HCT116 (cell line): ENCODE measurements at places on chromosomes 11 and 22.
A peak's percentile ranks its signal among the peaks of the same experiment; 100 is the strongest.

DNA sequence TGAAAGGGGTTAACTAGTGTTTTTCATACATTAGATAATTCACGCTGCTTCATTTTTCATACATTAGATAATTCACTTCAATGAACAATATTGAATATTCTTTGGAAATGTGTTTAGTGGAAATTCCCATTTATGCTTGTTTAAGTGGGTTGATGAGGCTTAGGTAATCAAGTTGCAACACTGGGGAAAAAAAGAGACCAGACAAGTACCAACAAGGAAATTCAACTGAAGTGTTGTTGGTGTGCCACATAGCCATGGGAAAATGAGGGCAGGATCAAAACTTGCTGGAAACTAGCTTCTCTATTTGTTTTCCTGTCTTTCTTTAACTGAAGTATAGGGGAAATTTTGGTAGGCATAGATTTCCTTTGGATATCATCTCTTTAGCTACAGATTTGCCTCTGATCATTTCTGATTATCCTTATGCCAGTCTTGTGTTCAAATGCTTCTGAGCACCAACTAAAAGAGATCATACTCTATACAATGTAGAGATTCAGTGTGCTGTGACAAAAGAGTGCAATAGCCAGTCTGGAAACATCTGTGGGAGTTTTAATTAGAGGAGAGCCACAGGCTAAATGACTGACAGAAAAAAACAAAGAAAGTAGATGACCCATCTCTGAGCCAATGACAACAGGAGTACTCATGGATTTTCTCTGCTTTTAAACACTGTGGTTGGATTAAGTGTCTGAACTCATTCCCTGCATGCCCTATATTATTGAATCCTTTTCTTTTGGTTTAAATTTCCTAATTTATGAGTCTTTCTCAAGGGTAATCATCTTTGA lies 67.6 kb upstream of the CTSC start:
- no peak overlapping the region for H3K4me3 ChIP-seq
- DNase-seq: no peak
- H3K4me1 ChIP-seq: no peaks in the 10 kb centered on the region; the same call in 1 of the 2 replicates
- no peak overlapping the region for H3K27ac ChIP-seq
- H3K27me3 ChIP-seq: no peaks in the 10 kb centered on the region

DNA sequence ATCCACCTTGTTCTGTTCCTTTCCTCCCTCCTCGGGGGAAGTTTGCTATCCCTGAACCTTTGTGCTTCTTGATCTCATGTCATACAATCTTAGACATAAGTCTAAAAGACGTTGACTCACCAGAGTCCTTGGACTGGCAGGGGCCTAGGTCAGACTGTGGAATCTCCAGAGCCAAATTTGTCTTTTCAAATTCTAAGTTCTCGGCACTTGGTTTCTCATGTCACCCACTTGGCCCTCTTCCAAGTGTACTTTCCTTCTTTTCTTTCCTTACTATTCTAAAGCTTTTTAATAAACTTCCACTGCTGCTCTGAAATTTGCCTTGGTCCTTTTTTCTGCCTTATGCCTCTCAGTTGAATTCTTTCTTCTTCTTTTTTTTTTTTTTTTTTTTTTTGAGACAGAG lies 30.1 kb upstream of the SMPD1 start:
- H3K4me1 ChIP-seq: peaks cover 5% of the 10 kb centered on the region; the same call in 1 of the 2 replicates
- H3K36me3 ChIP-seq: no peaks in the 10 kb centered on the region
- no peak for DNase-seq
- H3K27me3 ChIP-seq: no peaks in the 10 kb centered on the region
- no peak overlapping the region for H3K27ac ChIP-seq
- H3K4me3 ChIP-seq: no peak overlapping the region

DNA sequence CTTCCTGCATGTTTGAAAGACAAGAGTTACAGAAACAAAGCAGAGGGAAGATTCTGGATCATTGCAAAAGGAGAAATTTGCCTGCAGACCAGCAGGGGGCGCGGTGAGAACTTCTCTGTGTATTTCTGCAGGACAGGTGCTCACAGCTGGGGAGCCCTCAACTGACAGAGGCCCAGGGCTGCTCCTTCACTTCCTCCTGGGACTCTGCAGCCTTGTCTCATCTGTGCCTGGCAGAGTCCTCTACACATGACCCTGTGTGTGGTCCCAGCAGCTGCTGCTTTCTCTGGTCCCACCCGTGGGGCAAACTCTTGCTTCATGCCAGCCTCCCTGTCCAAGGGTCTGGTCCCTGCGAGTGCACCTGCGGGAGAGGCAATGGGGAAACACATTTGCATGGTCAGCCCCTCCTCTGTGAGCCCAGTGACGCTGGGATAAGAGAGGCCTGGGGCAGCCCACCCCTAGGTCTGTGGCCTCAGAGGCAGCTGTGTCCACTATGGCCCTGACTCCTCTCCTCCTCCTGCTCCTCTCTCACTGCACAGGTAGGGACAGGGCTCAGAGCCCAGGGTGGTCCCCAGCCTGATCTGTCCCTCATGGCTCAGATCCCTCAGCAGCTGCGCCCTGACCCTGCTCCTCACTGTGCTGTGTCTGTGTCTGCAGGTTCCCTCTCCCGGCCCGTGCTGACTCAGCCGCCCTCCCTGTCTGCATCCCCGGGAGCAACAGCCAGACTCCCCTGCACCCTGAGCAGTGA lies 43.2 kb upstream of the VPREB1 start:
- H3K4me3 ChIP-seq: no peak overlapping the region
- peaks cover 5% of the 10 kb centered on the region; the same call in 1 of the 2 replicates for H3K27me3 ChIP-seq
- no peaks in the 10 kb centered on the region for H3K36me3 ChIP-seq
- H3K27ac ChIP-seq: no peak overlapping the region

DNA sequence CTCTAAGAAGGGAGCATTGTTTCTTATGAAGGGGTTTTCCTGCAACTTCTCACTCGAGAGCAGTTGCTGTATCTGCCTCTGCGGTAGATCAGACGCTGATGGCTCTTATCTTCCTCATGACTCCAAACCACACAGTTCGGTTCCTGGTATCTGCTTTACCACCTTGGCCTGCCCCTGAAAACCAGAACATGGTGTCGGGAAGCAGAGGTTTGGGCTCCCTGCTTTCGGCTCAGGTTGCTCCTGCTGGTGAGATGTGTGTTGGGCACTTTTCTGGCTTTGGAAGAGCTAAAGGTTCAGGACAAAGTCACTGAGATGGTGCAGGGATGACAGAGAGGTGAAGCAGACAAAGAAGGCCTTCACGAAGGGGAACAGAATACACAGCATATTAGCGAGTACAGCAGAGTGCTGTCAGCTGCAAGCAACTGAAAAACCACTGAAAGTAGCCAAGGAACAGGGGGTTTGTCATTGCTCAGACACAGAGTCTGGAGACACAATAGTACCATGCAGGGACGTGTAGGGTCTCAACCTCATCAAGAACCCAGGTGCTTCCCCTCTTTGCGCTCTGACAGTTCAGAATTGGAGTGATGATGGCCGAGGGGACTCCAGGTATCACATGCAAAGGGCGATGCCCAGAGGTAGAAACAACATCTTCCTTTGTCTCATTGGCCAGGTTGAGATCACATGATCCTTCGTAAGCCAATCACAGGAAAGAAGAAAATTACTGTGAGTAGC lies 11.9 kb upstream of the CSF2RB start:
- H3K4me1 ChIP-seq: no peaks in the 10 kb centered on the region
- peaks cover 14% of the 10 kb centered on the region for H3K27me3 ChIP-seq
- DNase-seq: no peak
- H3K36me3 ChIP-seq: no peaks in the 10 kb centered on the region
- no peak overlapping the region for H3K27ac ChIP-seq

DNA sequence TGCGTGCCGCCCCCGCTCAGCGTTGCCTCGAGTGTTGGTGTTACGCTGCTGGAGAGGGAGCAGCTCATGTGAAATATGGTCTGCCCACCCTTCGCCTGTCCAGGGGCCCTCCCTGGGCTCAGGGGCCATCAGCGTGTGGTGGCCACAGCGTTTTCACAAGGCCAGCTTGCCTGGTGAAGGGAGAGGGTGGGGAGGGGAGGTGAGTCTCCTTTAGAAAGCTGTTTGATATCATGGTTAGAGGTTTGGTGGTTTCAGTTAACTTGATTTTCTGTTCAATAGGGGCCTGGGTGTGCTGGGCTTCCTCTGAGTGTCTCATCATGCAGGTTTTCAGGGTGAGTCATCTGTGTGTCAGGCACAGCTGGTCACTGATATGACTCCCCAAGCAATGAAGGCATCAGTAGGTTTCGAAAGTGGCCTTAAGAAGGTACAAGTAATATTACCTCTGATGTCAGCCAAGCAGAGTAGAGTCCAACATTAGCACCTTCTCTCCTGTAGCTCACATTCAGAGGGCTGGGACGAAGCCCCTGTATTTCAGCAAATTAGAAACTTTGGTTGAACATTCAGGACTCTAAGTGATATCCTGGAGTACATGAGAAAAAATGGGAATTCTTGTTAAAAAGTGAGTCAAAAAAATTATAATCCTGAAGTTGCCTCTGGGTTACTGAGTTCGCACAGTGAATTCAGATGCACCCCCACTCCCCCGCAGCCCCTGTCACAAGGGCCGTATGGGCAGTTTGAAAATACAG lies 172.5 kb downstream of the TBC1D22A start:
- no peaks in the 10 kb centered on the region for H3K27me3 ChIP-seq
- peaks cover 18% of the 10 kb centered on the region for H3K4me1 ChIP-seq
- H3K4me3 ChIP-seq: peak overlapping the region; percentile 32; the same call in 1 of the 2 replicates
- H3K36me3 ChIP-seq: no peaks in the 10 kb centered on the region
- DNase-seq: peak; percentile 76

GRCh38 chr11:40380835-40381234 lies 1078.6 kb downstream of the LRRC4C start:
- H3K36me3 ChIP-seq: no peaks in the 10 kb centered on the region
- peak; percentile 0 for DNase-seq
- H3K27ac ChIP-seq: no peak overlapping the region
- H3K27me3 ChIP-seq: no peaks in the 10 kb centered on the region

GRCh38 chr11:69460540-69461257 lies 20.8 kb upstream of the LINC01488 start:
- no peaks in the 10 kb centered on the region for H3K36me3 ChIP-seq
- no peaks in the 10 kb centered on the region for H3K4me1 ChIP-seq
- no peak overlapping the region for H3K27ac ChIP-seq
- H3K27me3 ChIP-seq: no peaks in the 10 kb centered on the region
- no peak overlapping the region for H3K4me3 ChIP-seq

DNA sequence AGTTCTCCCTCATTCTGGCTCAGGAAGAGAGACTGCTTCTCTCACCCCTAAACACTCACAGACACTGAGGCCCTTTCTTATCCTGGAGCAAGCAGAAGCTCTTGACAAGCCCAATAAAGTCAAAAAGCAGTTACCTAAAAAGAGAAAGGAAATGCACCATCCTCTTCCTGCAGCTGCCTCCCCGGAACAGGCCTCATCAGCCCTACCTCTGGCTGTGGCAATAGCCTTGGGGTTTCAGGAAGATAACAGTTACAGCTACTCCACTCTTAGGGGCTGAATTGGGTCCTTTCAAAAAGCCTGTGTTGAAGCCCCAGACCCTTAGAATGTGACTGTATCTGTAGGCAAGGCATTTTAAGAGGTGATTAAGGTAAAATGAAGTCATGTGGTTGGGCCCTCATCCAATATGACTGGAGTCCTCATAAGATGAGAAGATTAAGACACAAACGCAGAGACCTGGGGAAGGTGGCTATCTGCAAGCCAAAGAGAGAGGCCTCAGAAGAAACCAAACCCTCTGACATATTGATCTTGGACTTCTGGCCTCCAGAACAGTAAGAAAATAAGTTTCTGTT lies 3.5 kb upstream of the LGALS12 start:
- no peaks in the 10 kb centered on the region for H3K27me3 ChIP-seq
- no peak overlapping the region for H3K4me3 ChIP-seq
- H3K4me1 ChIP-seq: no peaks in the 10 kb centered on the region
- H3K27ac ChIP-seq: no peak overlapping the region
- no peaks in the 10 kb centered on the region for H3K36me3 ChIP-seq

GRCh38 chr22:49330421-49331222 lies 497.1 kb downstream of the BRD1 start:
- H3K27me3 ChIP-seq: peaks cover 19% of the 10 kb centered on the region; the same call in 1 of the 2 replicates
- no peak overlapping the region for H3K27ac ChIP-seq
- no peaks in the 10 kb centered on the region for H3K4me1 ChIP-seq
- H3K36me3 ChIP-seq: no peaks in the 10 kb centered on the region
- no peak for DNase-seq
- no peak overlapping the region for H3K4me3 ChIP-seq

DNA sequence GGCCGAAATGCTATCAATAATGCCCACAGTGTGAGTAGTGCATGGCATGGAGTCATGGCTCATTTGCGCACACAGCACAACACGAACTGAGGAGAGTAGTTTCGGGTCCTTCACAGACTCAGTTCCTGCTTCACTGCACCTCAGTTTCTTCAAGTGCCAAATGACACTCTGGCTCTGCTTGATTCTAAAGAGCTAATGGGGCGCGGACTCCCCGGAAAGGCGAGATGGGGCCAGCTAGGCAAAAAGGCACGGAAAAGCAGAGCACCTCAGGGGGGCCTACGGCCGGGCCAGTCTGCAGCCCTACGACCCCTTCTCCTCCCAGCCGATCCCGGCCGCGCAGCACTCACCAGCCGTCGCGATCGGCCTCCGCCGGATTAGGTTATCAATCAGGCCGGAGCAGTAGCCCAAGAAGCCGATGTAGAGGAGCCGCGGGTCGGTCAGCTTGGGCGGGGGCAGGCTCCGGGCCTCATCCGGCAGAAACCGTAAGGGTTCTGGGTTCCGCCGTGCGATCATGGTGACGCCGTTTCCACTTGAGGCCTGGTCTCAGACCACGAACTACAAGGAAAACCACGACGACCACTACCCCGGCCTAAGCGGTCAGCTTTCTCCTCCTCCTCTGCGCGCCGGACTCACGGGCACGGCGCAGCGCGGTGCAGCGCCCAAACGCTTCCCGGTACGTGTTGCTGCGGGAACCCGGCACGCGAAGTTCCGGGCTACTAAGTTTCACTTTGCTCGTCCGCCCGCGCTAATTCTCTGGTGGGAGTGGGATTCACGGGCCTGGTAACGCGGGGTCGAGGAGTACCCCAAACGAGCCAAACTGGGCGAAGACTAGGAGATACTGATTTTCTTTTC lies at the start of gene NDUFC2:
NDUFC2 (minus strand) TSS at position 631 of the 852 bp plus-strand sequence; CDS start at position 513, 118 bp downstream.
- H3K4me1 ChIP-seq: peaks cover 17% of the 10 kb centered on the region
- no peaks in the 10 kb centered on the region for H3K27me3 ChIP-seq
- H3K36me3 ChIP-seq: no peaks in the 10 kb centered on the region
- DNase-seq: peak; percentile 57
- peak within 1 kb of the TSS; percentile 52 for H3K4me3 ChIP-seq

- no peak for DNase-seq
- H3K27me3 ChIP-seq: no peaks in the 10 kb centered on the region
- no peaks in the 10 kb centered on the region for H3K4me1 ChIP-seq
- no peak overlapping the region for H3K27ac ChIP-seq
- no peak overlapping the region for H3K4me3 ChIP-seq
Measured at GRCh38 chr11:111967649-111968048, 30.5 kb downstream of the DIXDC1 start.

GRCh38 chr11:61598886-61599868 lies 18.3 kb upstream of the SYT7 start:
- peaks cover 72% of the 10 kb centered on the region for H3K4me1 ChIP-seq
- H3K27ac ChIP-seq: no peak overlapping the region
- H3K27me3 ChIP-seq: no peaks in the 10 kb centered on the region
- H3K36me3 ChIP-seq: no peaks in the 10 kb centered on the region
- no peak for DNase-seq
